ENCODE measurements at places on chromosomes 6 and 20.

- H3K27me3 ChIP-seq: peaks cover 8% of the 10 kb centered on the region
- no peak overlapping the region for H3K27ac ChIP-seq
- H3K36me3 ChIP-seq: no peaks in the 10 kb centered on the region
Observed at GRCh38 chr6:97665446-97665845, 382.4 kb upstream of the MMS22L start.

GRCh38 chr6:24403501-24403824 is 727 bp downstream of the MRS2 start:
- no peak for DNase-seq
- no peaks in the 10 kb centered on the region for H3K27me3 ChIP-seq
- H3K4me3 ChIP-seq: peak overlapping the region; percentile 90
- peaks cover 19% of the 10 kb centered on the region for H3K36me3 ChIP-seq
- peak overlapping the region; percentile 67 for H3K27ac ChIP-seq
- H3K4me1 ChIP-seq: peaks cover 20% of the 10 kb centered on the region

DNA sequence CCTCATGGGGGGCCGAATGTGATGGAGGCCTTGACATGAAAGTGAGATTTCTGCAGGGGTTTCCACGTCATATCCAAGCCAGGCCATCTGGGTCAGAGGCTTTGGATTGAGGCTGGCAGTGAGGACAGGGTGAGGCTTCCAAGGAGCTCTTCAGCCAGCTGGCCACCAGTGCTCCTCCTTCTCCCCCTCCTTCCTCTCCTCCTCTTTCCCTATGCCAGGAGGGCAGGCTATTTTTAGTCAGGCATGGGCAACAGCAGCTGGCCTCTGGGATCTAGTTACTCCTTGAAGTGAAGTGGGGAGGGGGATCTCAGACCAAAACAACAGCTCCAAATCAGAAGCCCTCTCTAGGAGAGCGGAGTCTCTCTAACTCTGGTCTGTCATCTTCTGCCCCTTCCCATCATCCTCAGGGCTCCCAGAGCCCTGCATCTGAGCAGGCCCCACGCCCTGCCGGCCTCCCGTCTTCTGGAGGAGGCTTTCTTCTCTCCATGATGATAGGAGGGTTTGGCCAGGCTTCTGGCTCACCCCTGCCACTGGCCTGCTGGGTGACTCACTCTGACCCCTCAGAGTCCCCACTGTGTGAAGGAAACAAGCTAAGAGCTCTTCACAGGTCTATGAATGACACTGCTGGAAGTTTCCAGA is 612 bp downstream of the TNNC2 start:
- H3K4me1 ChIP-seq: peaks cover 22% of the 10 kb centered on the region
- H3K4me3 ChIP-seq: no peak overlapping the region
- no peaks in the 10 kb centered on the region for H3K36me3 ChIP-seq

GRCh38 chr6:126475449-126475848 is 135.5 kb downstream of the CENPW start:
- DNase-seq: no peak
- no peaks in the 10 kb centered on the region for H3K4me1 ChIP-seq
- no peaks in the 10 kb centered on the region for H3K36me3 ChIP-seq
- H3K27me3 ChIP-seq: no peaks in the 10 kb centered on the region

DNA sequence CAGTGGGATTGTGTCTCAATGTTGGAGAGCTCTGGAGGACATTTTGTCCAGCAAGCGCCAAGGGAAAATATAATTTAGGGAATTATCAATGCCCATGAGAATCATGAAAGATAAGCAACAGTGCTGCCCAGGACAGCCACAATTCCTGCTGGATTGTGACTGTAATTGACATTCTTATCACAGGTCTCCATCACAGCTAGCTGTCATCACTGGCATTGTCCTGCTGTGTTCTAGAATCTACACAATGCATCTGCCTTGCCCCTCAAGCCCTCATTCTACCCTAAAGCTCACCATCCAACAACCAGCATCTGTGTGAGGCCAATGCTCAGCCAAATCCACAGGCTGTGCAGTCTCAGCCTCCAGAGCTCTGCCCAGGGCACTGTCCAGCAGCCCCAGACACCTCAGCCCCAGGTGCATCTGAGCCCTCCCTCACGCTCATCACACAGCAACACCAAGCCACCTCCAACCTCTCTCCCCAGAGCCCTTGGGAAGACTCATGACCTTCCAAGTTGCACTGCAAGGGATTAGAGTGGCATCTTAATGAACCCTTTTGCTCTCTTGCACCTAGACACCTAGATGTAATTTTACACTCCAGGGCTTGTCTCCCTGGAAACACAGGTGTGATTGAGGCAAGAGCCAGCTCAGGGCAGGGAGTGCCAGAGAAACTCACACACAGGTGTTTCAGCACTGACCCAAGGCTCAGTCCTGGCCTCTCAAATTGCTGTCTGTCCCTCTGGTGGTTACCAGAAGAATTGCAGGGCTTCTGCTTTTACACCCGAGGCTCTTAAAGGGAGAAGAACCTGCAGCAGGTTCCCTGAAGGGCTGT is 85.2 kb upstream of the PHACTR3 start:
- H3K27me3 ChIP-seq: peaks cover 41% of the 10 kb centered on the region
- no peak overlapping the region for H3K27ac ChIP-seq
- H3K36me3 ChIP-seq: no peaks in the 10 kb centered on the region
- H3K4me1 ChIP-seq: 0 out of 2 replicates have a peak, but pooled peaks cover 4% of the 10 kb centered on the region
- H3K4me3 ChIP-seq: no peak overlapping the region

DNA sequence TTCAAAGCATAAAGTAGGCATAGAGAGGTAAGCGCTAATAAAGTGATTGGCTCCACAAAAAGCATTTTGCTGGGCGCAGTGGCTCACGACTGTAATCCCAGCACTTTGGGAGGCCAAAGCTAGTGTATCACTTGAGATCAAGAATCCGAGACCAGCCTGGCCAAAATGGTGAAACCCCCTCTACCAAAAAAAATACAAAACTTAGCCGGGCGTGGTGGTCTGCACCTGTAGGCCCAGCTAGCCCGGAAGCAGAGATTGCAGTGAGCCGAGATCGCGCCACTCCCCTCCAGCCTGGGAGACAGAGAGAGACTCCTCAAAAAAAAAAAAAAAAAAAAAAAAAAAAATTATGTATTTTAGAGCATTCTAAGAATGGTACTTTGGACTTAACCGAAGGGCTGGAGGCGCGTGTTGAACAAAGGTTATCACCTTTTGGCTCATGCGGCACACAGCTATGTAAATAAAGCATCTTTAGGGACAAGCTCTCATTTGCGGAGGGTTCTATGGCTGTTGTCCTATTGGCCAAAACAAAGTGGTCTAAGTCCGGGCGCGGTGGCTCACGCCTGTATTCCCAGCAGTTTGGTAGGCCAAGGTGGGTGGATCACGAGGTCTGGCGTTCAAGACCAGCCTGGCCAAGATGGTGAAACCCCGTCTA is 17.4 kb downstream of the HFE start:
- H3K4me3 ChIP-seq: peak overlapping the region; percentile 59
- no peaks in the 10 kb centered on the region for H3K27me3 ChIP-seq
- peaks cover 17% of the 10 kb centered on the region for H3K4me1 ChIP-seq
- H3K27ac ChIP-seq: peak overlapping the region; percentile 94
- no peaks in the 10 kb centered on the region for H3K36me3 ChIP-seq

DNA sequence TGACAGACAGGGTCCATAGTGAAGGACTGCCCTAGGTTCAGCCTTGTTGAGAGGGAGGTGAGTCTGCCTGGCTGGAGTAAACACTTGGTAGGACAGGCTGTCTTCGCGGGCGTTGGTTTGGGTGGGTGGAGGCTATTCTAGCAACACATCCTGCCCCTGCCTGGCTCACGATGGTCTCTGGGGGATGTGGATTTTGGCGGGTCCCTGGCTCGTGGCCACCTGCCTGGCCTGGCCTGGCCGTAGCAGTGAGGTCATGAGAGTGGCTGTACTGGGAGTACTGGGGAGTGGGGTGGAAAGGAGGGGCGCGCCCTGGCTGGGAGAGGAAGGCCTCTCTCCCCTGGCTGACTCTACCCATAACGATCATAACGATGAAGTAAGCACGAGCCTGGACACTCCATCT is 30.2 kb upstream of the MRPS18A start:
- no peak overlapping the region for H3K27ac ChIP-seq
- H3K27me3 ChIP-seq: 0 out of 2 replicates have a peak, but pooled peaks cover 4% of the 10 kb centered on the region
- H3K4me1 ChIP-seq: no peaks in the 10 kb centered on the region

- no peaks in the 10 kb centered on the region for H3K27me3 ChIP-seq
- no peak overlapping the region for H3K4me3 ChIP-seq
- no peaks in the 10 kb centered on the region for H3K4me1 ChIP-seq
- H3K27ac ChIP-seq: no peak overlapping the region
- no peaks in the 10 kb centered on the region for H3K36me3 ChIP-seq
Observed at GRCh38 chr6:11964729-11965335, 47.3 kb upstream of the HIVEP1 start.

- no peak for DNase-seq
- H3K36me3 ChIP-seq: no peaks in the 10 kb centered on the region
- no peaks in the 10 kb centered on the region for H3K4me1 ChIP-seq
- peaks cover 32% of the 10 kb centered on the region for H3K27me3 ChIP-seq
- H3K27ac ChIP-seq: no peak overlapping the region
Observed at GRCh38 chr6:40343877-40344565, 243.1 kb downstream of the LRFN2 start.

DNA sequence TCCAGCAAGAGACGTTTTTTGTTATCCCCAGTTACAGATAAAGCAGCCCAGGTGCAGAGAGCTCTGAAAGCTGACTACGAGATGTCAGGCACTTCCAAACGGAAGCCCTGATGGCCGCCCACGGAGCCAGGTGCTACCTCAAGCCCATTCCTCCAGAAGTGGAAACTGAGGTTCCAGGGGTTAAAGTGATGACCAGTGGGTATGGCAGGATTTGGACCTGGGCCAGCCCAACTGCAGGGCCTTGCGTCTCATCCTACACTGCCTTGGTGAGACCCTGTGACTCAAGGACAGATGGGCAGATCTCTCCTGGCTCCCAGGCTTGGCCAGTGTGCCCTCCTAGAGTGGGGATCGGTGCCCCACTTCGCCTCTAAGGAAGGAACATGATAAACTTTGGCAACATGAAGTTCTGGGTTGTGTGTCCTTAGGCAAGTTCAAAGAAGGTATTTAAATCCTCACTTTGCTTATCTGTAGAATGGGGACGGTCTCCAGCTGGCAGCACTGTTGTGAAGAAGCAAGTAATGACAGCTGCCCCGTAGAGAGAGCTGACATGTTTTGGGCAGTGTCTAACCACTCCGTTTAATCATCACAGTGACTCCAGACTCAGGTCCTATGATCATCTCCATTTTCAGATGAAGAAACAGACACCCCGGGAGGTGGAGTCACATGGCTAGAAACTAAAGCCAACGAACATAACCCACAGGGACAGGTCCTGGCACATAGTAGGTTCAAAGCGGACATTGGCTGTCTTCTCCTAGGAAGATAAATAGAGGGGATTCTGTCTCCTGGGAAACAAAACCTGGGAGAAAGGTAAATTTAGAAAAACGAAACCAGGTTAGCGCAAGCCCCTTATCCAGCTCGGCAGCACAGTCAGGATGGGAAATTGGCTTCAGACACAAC is 34.4 kb upstream of the CDH22 start:
- peaks cover 27% of the 10 kb centered on the region for H3K27me3 ChIP-seq
- no peak for DNase-seq
- no peak overlapping the region for H3K4me3 ChIP-seq
- H3K27ac ChIP-seq: no peak overlapping the region

DNA sequence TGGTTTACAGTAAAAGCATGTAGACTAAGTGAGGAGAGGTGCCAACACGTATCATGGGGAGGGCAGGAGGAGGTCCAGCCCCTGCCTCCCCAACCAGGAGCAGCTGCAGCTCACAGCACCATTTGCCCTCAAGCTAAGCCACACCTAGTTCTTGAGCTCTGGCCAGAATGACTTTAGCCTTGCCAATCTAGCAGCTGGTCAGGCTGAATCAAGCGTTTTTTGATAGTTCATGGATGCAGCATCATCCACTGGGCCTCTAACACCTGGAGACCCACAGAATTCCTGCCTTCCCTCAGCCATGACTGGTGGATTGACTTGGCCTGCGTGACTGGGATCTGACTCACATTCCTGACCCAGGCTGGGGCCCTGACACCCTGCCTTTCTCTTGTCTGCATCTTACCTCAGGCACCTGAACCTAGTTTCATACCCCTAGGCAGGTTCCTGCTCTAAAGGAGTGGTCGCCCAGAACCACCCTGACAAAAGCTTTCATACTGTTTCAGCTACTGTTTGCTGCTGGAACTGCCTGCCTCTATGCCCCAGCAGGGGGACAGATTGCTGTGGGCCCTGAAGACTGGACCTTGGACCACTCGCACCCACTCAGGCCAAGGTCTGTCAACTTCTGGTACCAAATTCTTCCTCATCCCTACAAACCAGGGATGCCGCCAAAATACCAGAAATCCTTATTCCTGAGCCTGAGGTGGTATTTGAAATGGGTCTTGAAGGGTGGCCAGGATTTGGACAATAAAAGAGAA is 122.3 kb downstream of the QRSL1 start:
- no peaks in the 10 kb centered on the region for H3K36me3 ChIP-seq
- no peak for DNase-seq
- no peaks in the 10 kb centered on the region for H3K27me3 ChIP-seq
- no peak overlapping the region for H3K27ac ChIP-seq
- no peak overlapping the region for H3K4me3 ChIP-seq
- no peaks in the 10 kb centered on the region for H3K4me1 ChIP-seq

- no peak for DNase-seq
- H3K27ac ChIP-seq: no peak overlapping the region
- no peaks in the 10 kb centered on the region for H3K27me3 ChIP-seq
- H3K36me3 ChIP-seq: no peaks in the 10 kb centered on the region
- no peaks in the 10 kb centered on the region for H3K4me1 ChIP-seq
- H3K4me3 ChIP-seq: no peak overlapping the region
Observed at GRCh38 chr6:122718616-122719015, 60.9 kb upstream of the FABP7 start.

DNA sequence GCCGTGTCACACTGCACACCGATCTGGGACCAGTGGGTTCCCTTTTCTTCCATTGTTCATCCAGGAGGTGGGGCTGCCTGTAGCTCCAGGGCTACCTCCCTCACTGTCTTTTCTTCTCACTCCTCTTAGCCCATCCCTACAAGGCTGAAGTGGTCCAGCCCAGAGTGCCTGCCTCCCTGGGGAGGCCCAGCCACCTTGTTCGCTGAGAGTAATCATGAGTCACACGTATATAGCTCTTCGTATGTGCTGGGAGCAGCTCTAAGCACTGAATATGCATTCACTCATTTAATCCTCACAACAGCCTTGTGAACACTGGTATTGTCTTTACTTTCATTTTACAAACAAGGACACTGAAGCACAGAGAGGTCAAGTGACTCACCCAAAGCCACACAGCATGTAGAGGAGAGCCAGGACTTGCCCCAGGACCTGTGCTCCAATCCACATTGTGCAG is 14.7 kb upstream of the CCDC167 start:
- no peak for DNase-seq
- H3K27me3 ChIP-seq: no peaks in the 10 kb centered on the region
- H3K36me3 ChIP-seq: no peaks in the 10 kb centered on the region
- H3K4me3 ChIP-seq: no peak overlapping the region

Data from HCT116 (cell line).